Activated T-cell treated with anti-CD3 and anti-CD28 coated beads for 48 hours (primary cell): ENCODE measurements at places on chromosomes 3 and 15.

GRCh38 chr15:37625576-37625975 is 308.9 kb upstream of the TMCO5A start:
- no peak for DNase-seq

GRCh38 chr15:45402955-45403877 is 24.9 kb upstream of the GATM start:
- peak; percentile 19 for DNase-seq

DNA sequence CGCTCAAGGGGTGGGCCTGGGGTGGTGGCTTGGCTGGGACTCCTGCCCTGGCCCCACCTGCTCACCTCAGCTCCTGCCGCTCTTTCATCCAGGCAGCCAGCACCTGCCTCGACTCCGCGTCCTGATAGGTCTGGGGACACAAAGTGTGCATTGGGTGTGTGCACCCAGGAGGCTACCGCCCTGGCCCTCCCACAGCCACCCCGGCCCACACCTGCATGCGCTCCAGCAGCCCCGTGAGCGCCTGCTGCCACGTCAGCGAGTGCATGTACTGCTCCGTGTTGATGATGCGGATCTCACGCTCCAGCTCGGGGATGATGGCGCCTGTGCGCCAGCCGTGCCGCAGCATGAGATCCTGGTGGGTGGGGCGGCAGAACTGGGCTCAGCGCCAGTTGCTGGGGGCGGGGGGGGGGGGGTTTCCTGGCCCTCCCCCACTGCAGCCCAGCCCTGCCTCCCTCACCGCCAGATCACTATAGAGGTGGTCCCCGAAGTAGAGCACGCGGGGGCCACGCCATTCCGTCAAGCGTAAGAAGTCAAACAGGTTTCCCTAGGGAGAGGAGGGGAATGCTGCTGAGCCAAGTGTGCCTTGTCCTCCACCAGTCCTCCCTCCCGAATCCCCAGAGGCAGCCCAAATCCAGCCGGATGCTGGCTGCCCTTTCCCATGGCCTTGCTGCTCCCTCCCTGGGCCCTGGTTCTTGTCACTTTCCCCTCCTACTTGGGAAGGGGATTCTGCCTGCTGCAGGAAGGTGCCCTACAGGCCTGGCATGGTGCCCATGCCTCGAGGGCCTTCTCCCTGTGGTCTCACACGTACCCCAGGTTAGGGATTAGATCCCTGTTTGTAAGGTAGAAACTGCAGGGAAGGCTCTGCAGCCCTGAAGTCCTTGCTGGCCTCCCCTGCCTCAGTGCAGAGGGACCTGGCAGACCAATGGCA is 8.6 kb downstream of the NT5DC2 start:
- DNase-seq = no peak

DNA sequence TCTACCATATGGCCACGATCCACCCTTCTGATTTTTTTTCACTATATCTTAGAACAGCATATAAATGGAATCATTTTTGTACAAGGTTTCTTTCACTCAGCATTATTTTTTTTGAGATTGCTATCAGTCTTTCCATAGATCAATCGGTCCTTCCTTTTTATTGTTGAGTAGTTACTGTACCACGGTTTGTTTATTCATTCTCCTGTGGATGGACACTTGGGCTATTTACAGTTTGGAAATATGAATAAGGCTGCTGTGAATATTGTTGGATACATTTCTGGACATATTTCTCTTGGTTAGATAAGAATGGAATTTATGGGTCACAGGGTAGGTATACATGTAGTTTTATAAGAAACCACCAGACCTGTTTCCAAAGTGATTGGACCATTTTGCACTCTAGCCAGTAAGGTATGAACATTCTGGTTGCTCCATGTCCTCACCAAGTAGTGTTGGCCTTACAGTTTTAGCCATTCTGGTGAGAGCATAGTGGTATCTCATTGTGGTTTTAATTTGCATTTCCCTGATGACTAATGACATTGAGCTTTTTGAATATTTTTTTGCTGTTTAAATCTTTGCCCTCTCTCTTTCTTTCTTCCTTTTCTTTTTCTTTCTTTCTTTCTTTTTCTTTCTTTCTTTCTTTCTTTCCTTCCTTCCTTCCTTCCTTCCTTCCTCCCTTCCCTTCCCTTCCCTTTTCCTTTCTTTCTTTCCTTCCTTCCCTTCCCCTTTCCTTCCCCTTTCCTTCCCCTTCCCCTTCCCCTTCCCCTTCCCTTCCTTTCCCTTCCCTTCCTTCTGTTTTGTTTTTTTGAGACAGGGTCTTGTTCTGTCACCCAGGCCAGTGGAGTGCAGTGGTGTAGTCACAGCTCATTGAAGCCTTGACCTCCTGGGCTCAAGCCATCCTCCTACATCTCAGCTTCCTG is 49.2 kb downstream of the LRRK1 start:
- DNase-seq = no peak

GRCh38 chr3:140630866-140631265 is 47.0 kb upstream of the TRIM42 start:
- no peak for DNase-seq

DNA sequence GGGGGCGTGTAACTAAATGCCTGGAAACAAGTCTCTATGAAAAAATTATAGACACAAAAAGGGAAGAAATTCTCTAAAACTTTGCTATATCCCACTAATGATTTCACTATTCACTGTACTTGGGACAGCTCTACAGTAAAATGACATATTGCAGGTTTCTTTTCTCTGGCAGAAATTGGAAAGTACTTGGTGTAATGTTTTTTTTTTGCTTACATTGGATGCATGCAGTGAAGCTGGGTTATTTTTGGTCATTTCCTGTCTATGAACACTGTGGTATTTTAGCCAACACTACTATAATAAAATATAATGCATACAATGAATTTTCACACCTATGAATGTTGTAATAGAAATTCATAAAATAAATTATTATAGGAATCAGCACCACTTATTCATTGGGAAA is 109.7 kb downstream of the LRRC49 start:
- DNase-seq = no peak

- no peak for DNase-seq
These were observed 151.7 kb downstream of the MCTP2 start for GRCh38 chr15:94383041-94383440.

DNA sequence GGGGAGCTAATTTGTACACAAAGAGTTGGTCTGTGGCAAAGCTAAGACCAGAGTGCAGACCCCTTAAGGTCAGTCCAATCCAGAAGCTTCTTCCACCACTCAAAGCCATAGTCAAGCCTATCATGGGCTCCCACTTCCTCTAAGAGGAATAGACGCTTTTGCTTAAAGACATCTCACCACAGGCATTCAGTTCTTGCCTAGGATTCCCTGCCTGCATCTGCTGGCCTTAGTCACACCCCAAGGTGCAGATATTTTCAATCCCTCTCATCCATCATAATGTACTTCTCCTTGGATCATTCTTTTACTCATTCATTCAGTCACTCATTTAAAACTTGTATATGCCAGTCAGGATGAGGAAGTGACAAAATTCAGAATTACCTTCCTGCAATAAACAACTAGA is 179.6 kb upstream of the STT3B start:
- no peak for DNase-seq

DNA sequence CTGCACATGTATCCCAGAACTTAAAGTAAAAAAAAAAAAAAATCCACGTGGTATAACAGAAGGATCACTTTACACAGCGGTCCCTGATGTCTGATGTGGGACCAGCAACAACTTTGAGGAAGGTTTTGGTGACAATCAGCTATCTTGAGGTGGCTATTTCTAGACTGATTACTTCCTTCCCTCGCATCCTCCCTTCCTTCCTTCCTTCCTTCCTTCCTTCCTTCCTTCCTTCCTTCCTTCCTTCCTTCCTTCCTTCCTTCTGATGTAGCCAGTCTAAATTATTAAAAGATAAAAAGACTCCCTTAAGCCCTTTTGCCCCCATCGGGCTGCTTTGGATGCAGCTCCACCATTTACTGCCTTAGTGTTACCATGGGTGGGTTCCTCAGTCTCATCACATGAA is 14.9 kb downstream of the SORD start:
- no peak for DNase-seq

GRCh38 chr3:71127052-71127831 is 456.3 kb downstream of the FOXP1 start:
- no peak for DNase-seq

GRCh38 chr3:113626503-113627371 is 69.7 kb downstream of the USF3 start:
- DNase-seq = no peak

DNA sequence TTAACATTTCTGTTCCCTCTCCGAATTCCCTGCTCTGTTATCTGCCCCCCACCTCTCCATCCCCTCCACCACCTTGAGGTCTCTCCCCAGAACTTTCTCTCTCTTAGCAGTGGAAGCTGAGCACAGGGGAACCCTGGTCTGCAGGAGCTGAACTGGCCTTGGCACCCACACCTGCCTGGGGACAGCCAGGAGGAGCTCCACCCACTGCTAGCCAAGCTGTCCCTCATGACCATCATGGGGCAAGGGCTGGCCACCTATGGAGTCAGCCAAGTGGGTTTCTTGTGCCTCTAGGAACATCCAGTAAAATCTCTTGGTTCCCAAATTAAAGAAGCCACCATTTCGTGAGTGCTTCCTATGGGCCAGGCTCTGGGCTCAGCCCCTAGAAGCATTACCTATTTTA is 276.4 kb upstream of the TLE3 start:
- no peak for DNase-seq

DNA sequence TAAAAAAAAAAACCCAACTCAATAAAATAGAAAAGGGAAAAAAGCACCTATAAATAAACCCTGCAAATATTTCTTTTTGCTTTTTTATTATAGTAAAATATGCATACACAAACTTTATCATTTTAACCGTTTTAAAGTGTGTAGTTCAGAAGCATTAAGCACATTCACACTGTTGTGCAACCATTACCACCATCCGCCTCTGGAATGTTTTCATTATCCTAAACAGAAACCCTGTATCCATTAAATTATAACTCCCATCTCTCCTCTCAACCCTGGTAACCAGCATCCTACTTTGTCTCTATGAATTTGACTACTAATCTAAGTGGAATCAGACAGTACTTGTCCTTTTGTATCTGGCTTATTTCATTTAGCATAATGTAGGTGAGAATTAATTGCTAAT is 15.0 kb downstream of the CDCP1 start:
- no peak for DNase-seq

DNA sequence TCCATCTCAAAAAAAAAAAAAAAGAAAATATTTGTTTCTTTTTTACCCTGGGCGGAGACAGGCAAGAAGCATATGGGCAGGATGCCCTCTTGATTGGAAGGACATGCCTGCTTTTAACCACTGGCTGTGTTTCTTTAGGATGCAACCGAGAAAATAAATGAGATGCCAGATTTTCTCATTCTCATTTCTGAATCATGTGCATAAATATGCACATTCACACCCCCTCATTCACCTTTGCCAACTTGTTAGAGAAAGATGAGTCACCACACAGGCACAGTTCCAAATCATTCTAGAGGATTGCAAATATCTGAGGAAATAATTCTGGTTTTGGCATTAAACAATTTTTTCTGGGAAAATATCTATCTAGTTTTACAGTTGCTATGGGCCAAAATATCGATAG is 3.3 kb downstream of the LIPH start:
- no peak for DNase-seq

DNA sequence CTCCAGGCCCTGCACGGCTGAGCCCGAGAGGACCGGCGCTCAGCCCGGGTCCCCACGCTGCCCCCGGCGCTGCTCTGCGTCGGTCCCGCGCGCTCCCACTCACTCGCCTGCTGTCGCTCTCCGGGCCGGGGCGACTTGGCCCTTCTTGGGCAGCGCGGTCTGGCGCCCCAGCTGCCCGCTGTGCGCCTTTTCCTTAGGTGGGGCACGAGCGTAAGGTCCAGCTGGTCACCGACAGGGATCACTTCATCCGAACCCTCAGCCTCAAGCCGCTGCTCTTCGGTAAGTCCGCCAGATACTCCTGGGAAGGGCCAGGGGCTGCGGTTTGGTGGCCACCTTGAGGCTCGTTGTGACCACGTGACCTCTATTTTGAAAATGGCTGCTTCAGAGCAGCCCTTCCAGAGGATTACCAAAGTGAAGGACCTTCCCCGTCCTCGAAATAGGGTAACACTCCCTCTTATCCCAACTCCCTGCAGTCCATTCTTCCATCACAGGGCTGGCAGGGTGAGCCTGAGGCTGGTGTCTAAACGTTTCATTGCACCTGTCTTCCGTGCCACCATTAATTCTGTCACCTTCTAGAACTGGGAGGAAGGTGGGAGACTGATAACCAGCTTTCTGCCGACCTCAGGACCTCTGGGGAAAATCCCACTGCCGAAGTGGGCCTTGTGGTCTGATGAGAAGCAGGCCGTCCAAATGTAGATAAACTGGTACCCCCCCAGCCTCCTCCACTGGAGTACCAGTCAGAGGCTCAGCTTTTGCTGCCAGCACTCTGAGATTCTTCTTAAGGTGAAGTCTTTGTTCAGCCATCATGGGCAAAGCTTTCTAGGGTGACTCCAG is 812 bp downstream of the P4HTM start:
- peak; percentile 26 for DNase-seq

GRCh38 chr15:62994439-62994838 is 48.1 kb upstream of the TPM1 start:
- DNase-seq = no peak

GRCh38 chr15:88331291-88331690 is 74.8 kb upstream of the NTRK3 start:
- peak; percentile 58 for DNase-seq

DNA sequence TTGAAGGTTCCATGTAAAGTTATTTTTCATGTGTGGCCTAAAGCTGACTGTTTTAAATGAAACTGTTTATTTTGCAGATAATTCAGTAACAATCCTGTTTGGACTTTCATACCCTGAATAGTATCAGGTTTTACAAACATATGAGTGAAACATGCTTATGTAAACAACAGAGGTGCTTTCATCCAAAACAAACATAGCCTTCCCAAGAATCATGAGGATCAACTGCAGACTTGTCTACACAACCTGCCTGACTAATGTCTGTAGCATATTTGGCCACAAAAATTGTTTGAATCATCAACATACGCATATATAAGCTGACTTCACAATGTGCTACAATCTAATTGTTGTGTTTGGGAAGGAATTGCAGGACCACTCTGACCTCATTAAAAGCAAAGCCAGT is 190.4 kb downstream of the DIPK2A start:
- DNase-seq = no peak

GRCh38 chr15:80459380-80459779 is 55.2 kb downstream of the ARNT2 start:
- no peak for DNase-seq

DNA sequence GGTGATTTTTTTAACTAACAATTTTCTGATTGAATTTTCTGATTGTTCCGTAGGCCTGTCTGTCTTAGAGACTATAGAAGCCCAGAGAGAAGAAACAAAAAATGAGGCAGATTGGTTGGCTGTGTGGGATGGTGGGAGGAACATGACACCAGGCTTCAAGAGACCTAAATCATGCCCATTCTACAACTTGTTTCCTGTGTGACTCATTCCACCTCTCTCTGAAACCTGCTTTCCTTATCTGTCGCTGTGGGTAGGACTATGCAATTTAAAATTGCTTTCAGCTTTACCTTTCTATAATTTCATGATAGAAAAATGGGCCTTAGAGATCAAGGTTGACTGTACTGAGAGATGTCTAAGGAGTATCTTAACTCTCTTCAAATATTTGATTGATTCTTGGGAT is 44.5 kb downstream of the OXNAD1 start:
- no peak for DNase-seq

- DNase-seq = no peak
These were observed 3.0 kb upstream of the LPP start for GRCh38 chr3:188150982-188151381.

GRCh38 chr3:144660186-144660585 is 688.6 kb downstream of the DIPK2A start:
- DNase-seq = no peak
